Activated CD8-positive, alpha-beta T cell treated with anti-CD3 and anti-CD28 coated beads for 36 hours (primary cell): ENCODE measurements at places on chromosomes 12 and 14. TPM values are rescaled to one million over a fixed set of nuclear protein-coding genes. Genes with fewer than 3 reads are reported as not detected.
A peak's percentile ranks its signal among the peaks of the same experiment; 100 is the strongest.

Gene KRT78
- total RNA-seq: not detected

Gene IAPP
- not detected for total RNA-seq

Gene SLC38A1
- total RNA-seq: 168 TPM

Gene KRT6C
- total RNA-seq: not detected

Gene ALDH1L2
- 7.8 TPM for total RNA-seq

Gene DPPA3
- not detected for total RNA-seq

Gene RNASE7
- not detected for total RNA-seq

Gene INHBC
- total RNA-seq: not detected

Gene TAS2R7
- not detected for total RNA-seq

Gene IQSEC3
- total RNA-seq: 2.5 TPM

Gene IL31
- total RNA-seq: not detected

DNA sequence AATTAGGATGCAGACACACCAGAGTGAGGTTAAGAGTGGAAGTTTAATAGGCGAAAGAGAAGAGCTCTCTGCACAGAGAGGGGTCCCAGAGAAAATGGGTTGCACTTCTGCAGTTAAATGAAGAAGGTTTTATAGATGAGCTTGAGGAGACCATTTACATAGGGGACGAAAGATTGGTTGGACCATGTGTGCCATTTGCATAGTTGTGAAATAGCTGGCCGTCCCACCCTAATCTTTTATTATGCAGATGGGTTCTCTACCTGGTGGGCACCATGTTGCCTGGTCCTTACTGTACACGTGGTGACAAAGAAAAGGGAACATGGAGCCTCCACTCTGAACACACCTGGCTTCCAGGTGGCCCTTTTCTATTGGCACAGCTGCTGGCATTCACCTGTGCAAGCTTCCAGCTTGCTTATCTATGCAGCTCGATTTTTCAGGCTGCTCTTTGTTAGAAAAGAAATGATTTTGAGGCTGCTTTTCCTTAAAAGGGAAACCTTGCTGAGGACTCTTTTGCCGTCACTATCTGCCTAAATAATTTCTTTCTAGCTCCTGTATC is 67.1 kb upstream of the SRSF5 start:
- DNase-seq: no peak

- DNase-seq: no peak
Observed at GRCh38 chr14:59175404-59175803, 13.1 kb upstream of the DAAM1 start.

- no peak for DNase-seq
Observed at GRCh38 chr12:45553204-45553603, 176.3 kb upstream of the ARID2 start.

DNA sequence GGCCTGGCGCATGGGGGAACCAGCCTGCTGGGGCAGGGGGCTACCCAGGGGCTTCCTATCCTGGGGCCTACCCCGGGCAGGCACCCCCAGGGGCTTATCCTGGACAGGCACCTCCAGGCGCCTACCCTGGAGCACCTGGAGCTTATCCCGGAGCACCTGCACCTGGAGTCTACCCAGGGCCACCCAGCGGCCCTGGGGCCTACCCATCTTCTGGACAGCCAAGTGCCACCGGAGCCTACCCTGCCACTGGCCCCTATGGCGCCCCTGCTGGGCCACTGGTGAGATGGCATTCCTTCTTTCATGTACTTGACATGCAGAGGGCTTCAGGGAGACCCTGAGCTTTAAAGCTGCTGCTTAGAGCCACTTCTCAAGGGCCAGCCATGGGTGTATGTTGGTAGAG is 9.0 kb downstream of the LGALS3 start:
- DNase-seq: no peak

GRCh38 chr14:102541771-102542170 is 32.2 kb upstream of the ANKRD9 start:
- no peak for DNase-seq

DNA sequence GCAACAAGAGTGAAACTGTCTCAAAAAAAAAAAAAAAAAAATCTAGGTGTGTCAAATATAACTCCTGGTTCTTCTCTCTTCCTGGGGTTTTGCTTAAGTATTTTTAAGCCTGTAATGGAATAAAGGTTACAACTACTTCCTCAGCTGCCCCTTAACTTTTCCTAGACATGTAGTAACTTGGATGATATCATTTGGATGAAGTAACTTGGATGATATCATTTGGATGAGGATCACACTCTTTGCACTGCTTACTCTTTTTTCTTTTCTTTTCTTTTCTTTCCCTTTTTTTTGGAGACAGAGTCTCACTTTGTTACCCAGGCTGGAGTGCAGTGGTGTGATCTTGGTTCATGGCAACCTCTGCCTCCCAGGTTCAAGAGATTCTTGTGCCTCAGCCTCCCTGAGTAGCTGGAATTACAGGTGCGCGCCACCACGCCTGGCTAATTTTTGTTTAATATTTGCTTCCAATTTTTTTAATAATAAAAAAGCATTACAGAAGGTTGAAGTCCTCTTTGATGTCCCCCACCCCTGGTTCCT is 775 bp upstream of the FAM186A start:
- no peak for DNase-seq

DNA sequence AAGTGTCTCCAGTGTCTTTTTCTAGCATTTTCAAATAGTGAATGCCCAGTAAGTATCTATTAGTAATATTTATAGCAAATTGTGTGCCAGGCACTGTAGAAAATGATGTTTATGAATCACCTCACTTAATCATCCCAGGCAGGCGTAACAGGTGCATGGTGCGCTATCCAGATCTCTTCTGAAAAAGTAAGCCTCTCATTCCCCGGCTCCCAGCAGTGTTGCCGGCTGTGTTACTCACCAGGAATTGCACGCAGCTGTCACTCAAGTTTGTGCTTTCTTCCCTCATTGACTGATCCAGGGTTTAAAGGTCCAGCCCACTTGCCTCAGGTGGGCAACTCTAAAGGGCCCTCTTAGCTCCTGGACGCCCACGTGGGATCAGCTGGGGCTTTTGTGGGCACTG is 173.8 kb upstream of the RASSF8 start:
- DNase-seq: no peak

GRCh38 chr12:56118688-56119357 is 757 bp downstream of the ZC3H10 start:
- no peak for DNase-seq

DNA sequence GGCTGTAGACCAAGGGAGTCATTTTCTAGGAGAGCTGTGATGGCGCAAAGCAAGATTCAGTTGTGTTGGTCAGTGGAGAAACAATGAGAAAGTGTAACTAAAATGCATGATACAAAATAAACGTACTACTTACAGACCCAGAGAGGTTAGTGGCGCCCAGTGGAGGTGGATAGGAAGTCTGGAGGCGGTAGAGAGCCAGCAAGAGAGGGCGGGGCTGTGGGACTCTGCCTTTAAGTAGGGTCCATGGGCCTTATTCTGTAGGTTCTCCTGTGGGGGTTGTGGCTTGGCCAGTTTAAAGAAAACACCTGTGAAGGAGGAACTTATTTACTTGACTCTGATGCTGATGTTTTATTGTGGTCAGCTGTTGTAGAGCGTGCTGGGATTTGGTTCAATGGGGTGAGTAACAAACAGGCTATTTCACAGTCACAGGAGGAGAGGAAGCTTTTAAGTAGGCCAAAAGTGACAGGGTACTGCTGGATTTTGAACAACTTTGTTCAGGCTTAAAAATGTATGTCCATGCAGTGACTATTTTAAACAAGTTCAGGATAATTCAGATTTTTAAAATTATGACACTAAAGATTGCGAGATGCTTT is 1097.7 kb downstream of the TMTC2 start:
- no peak for DNase-seq

- no peak for DNase-seq
Observed at GRCh38 chr12:87720967-87721366, 308.2 kb downstream of the C12orf50 start.

GRCh38 chr12:68686262-68686594 is 550 bp upstream of the NUP107 start:
- no peak for DNase-seq

GRCh38 chr12:29521951-29522350 is 24.5 kb upstream of the OVCH1 start:
- no peak for DNase-seq

- no peak for DNase-seq
Observed at GRCh38 chr14:71582705-71583104, 349.5 kb upstream of the RGS6 start.

DNA sequence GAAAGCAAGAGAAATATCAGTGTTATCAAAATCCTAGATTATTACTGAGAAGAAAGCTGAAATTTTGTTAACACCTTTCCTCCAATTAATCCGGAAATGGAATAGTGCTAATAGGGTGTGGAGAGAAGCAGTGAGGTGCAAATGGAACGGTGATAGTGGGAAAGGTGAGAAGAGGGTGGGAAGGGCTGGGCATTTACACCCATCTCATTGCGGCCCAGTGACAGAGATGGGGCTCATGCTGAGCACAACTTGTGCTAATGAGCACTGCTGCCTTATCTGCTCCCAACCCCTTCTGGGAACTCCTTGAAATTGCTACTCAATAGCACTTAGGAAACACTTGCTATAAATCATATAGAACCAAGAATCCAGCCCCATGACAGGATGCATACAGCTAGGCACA is 94.4 kb downstream of the PTPRR start:
- no peak for DNase-seq

- no peak for DNase-seq
Observed at GRCh38 chr14:24172261-24172860, 481 bp downstream of the REC8 start.

GRCh38 chr12:109722022-109722720 is 8.5 kb downstream of the FAM222A start:
- no peak for DNase-seq

DNA sequence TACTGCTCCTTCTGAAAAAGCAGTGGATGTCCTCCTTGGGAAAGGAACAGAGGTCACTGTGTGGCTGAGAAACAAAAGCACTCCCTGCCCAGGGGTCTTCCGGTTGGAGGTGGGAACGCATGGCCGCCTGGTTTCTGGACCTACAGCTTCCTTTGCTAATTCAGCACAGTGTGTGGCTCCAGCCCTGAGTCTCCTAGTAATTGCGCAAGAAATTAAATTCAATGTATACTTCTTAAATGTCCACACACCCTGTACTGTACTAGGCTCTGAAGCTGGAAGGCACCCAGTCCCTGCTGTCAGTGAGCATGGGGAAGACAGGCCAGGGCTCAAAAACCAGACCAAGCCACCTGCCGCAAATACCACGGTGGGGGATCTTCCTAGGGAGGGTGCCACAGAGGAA is 13.4 kb downstream of the SLC24A4 start:
- no peak for DNase-seq

DNA sequence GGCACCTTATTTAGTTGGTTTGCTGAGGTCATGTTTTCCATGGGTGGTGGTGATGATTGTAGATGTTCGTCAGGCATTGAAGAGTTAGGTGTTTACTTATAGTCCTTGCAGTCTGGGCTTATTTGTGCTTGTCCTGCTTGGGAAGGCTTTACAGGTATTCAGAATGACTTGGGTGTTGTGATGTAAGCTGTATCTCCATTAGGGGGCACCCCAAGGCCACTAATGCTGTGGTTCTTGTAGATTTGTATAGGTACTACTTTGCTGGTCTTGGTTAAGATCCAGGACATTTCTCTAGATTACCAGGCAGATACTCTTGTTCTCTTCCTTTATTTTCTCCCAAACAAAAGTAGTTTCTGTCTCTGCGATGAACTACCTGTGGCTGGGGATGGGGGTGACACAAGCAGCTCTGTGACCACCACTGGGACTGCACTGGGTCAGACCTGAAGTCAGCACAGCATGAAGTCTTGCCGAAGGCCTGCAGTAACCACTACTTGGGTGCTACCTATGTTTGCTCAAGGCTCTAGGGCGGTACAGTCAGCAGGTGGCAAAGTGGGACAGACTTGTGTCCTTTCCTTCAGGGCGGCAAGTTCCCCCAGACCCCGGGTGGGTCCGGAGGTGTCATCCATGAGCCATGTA is 35.8 kb upstream of the FBXO33 start:
- DNase-seq: peak; percentile 72

DNA sequence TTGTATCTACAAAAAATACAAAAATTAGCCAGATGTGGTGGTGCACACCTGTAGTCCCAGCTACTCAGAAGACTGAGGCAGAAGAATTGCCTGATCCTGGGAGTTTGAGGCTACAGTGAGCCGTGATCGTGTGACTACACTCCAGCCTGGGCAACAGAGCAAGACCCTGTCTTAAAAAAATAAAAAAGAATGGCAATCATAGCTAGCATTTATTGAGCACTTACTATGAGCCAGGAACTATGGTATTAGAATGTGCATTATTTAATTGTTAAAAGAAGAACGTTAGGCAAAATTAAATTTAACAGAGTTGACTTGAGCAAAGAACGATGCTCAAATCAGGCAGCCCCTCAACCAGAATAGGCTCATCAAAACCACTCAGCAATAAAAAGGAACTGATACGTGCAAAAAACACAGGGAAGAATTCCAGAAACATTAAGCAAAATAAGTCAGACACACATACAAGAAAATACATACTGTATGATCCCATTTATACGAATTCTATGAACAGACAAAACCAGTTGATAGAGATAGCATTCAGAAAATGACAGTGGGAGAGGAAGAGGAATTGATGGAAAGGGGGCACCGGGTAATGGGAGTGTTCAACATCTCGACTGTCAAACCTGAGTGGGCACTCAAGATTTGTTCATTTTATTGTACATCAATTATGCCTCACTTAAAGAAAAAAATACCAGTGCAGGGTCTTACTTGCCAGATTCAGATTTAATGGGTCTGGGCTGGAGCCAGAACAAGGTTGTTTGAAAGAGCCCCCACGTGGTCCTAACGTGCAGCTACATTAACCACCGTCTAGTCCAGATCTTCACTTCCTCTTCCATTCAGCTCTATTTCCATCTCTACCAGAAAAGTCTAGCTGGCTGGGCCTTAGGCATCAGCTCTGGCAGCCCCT is 8.0 kb downstream of the SCNN1A start:
- DNase-seq: peak; percentile 70

- DNase-seq: no peak
Observed at GRCh38 chr14:72758420-72758819, 135.5 kb downstream of the DPF3 start.

DNA sequence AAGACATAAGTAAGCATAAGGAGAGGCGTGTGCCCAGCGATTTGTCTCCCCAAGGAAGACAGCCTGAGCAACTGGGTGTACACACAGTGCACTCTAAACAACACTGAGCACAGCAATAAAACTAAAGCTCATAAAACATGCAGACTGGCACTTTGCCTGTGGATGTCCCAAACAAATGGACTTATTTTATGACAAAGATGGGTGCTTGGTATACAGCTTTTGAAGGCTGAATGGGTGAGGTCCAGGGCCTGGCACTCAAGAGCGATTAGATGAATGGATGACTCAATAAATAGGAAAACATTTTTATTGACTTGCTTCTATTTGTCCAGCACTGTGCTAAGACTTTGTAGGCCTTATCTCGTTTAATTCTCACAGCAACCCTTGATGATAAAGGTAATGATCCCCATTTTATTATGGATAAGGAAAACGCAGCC is 28.5 kb downstream of the LGMN start:
- DNase-seq: no peak

DNA sequence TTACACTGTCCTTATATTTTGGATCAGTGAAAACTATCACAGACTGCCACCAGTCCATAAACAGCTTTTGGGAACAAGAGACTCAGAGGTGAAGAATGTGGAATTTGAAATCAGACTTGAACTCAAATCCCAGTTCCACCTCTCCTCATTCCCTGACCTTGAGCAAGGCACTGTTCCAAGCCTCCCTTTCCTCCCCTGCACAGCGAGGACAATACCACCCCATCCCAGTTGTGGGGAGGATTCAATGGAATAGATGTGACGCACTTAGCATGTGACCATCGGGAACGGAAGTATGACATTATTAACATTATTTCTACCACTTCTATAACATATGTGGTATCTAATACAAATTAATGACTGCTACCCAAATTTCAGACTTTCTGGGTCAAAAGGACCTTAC is 63.5 kb downstream of the DPF3 start:
- no peak for DNase-seq
